ENCODE measurements at places on chromosomes 5 and 9.

DNA sequence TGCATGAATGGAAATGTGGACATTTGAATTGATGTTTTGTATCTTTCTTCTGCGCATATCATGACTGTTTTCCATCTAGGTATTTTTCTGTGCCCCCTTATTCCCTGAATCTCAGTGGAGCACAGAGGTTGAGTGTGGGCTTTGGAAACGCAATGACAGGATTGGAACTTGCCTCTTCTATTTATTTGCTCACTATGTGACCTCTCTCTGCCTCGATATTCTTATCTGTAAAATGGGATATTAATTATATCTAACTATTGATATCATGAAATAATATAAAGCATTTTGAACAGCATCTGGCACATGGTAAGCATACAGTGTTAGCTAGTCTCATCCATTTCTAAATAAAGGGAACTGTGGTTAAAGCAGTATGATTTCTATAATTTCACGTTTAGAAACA lies 26.0 kb downstream of the HABP4 start:
- no peak for DNase-seq

- DNase-seq, result no peak
Observed at GRCh38 chr9:17744786-17745185, 165.9 kb downstream of the SH3GL2 start.

DNA sequence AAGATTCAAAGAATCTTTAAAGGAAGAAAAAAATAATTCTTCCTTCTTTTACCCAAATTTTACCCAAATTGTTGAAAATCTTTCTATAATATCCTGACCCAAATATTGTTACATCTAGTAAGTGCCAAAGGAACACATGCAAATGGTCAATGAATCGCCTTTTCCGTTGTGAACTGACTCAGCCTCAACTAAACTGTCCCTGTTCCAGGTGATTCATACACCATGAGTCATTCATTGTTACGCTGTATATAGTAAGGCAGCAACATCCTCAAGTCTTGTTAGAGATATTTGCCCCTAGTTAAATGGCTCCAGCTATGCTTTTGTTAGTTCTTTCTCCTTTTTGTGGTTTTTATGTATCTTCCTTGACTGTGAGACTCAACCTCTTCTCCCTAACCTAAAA lies 9.7 kb downstream of the PTGER4 start:
- DNase-seq, result no peak

GRCh38 chr5:123156577-123157296 lies 67.7 kb downstream of the PRDM6 start:
- no peak for DNase-seq

- no peak for DNase-seq
Observed at GRCh38 chr9:114231273-114231672, 75.9 kb downstream of the COL27A1 start.

DNA sequence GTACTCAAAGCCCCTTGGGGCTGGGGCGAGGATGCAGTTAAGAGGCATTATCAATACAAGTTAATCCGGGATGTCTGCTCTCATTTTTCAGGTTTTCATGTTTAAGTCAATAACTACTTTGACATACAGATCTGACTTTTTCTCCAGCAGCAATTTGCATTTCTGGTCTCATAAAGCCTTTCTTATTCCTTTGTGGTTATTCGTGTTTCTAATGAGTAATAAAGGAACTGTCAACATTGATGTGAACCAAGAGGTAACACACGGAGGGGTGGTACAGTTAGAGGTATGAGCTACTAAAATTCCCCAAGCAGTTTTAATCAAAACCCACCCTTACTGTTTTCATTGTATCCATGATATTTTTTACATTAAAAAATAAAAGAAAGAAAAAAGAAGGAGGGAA lies 138.0 kb upstream of the NFIB start:
- no peak for DNase-seq

- DNase-seq, result no peak
Observed at GRCh38 chr9:99731950-99732349, 89.7 kb upstream of the NR4A3 start.

DNA sequence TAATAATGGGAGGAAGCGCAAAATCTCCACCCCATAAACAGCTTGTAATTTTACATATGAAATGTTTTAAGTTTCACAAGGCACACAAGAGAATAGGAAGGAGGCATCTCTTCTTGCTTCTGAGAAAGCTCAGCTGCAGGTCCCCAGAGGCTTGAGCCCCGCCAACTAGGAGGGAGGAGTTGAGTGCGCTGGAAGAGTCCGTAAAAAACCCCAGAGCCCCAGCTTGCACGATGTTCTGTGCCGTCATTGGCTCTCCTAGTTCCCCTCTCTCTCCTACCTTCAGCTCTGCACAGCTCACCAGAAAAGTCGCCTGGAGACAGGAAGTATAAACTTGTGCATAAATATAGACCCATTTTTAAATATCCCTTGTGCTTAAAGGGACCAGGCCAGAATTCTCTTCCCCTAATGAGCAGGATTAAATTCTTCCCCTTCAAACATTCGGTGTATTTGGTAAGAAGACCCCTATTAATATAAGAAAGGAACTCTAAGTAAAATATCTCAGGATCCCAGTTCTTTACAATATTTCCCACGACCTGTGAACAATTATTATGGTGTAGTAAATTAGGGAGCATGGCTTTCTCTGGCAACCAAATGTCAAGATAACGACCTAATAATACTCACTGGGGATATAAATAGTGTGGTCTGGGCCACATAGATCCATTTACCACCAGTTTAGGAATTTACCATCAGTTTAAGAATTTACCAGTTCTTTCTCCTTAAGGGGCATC lies 13.7 kb downstream of the GLRX start:
- DNase-seq, result peak; percentile 31

DNA sequence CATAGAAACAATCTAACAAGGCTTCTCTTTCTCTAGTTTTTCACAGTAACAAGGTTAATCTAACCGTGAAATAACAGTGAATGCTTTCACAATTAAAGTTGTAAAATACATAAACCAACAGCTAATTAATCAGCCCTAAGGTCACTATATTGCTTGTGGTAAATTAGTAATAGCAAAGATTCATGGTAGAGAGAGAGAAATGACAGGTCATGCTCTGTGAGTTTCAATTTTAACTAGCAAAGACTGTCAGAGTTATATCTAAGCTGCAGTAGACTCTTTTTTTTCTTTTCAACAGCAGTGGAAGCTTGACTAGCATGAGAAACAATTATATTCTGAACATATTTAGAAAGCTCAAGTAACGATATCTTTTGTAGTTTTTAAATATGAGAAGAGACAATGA lies 1068.0 kb downstream of the MAT2B start:
- DNase-seq, result no peak

- no peak for DNase-seq
Observed at GRCh38 chr5:1446602-1447343, 1.5 kb upstream of the SLC6A3 start.

- DNase-seq, result no peak
Observed at GRCh38 chr9:72977670-72978069, 24.8 kb upstream of the ALDH1A1 start.

GRCh38 chr9:132606066-132606465 lies 23.7 kb downstream of the BARHL1 start:
- no peak for DNase-seq

DNA sequence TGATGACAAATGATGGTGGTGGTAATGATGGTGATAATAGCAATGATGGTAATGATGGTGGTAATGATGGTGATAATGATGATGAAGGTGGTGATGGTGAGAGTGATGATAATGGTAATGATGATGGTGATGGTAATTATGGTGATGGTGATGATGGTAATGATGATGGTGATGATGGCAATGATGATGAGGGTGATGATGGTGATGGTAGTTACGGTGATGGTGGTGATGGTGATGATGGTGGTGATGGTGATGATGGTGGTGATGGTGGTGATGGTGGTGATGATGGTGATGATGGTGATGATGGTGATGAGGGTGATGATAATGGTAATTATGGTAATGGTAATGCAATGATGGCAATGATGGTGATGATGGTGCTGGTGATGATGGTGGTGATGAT lies 91.1 kb downstream of the DAP start:
- no peak for DNase-seq

DNA sequence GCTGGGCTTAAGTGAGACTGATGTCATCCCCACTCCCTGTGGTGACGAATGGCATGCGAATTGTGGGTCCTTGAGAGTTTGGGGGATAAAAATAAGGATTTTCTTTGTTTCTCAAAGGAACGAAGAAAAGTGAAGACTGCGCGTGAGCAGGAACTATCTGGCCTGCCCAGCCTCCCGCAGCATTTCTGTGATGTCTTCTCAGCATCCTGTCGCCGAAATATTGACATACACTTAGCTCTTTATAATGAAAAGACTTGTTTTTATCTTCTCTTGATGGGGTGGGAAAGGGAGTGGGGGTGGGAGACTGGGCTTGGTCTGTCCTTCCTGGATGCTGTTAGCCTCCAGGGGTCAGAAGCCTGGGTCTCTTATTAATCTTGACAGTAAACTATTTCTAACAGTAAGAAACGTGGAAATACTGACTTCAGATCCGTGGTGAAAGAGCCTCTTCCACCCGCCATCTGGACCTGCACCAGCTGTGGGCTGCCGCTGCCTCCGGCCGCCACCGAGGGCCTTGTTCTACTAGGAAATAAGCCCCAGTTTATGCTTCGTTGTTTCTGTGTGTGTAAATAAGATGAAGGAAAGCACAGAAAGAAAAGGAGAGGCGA lies 239.6 kb downstream of the FANCC start:
- DNase-seq, result no peak

GRCh38 chr5:91293131-91293530 lies 90.0 kb downstream of the ARRDC3 start:
- no peak for DNase-seq

GRCh38 chr9:21976334-21976875 lies 17.8 kb downstream of the CDKN2A start:
- DNase-seq, result no peak

DNA sequence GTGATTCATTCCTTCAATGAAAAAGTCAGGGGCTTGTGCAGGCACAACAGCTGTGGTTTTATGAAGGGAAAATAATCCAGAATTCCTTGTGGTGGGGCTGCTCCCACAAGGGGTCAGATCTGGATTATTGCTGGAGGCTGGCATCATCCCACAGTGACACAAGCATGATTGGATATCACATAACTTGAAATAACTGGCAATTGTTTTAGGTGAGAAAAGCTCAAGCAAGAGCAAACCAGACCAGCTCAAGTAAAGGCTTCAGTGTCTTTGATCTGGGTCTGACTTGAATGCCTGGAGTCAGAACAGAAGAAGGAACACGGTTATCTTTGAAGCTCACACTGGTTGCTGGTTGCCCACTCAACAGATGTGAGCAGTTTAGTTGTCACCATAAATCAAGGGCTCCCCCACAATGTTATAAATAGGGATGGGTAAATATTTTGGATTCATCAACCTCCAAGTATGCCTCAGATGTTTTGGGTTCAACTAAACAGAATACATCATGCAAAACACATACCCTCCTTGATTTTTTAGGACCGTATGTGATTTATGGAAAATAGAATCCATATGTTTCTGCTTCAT lies 3.1 kb upstream of the ZNF474 start:
- DNase-seq, result no peak

DNA sequence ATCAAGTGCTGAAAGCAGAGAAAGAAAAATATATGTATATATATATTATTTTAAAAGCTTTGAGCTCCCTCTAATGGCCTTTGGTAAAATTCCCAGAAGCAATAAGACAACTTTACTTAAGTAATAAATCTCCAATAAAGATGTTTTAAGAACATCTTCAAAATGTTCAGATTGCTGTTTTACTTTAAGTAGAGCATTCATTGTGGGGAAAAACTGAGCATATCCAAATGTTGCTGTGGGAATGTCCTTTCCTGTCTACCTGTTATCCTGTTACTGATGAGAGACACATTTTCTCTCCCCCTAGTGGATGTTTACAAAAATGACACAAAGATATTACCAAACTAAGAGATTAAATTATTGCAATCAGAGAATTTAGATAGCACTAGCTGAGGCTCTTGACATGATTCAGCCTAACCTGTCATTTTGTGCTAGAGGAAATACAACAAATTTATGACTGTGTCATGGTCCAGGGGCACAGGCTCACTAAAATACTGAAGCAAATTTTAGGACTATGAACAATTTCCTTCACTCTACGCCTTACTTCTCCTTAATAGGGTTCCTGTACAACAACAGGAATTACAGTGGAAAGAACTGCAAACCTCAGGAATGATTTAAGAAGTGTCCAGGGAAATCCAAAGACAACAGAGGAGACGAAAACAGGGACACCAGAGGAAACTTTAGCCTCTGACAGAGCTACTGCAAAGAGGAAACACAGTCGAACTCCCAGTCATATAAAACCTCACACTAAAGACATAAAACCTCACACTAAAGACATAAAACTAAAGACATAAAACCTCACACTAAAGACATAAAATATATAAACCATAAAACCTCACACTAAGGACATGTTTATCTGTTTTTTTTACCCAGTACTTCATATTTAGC lies 24.3 kb upstream of the PRRC1 start:
- no peak for DNase-seq

DNA sequence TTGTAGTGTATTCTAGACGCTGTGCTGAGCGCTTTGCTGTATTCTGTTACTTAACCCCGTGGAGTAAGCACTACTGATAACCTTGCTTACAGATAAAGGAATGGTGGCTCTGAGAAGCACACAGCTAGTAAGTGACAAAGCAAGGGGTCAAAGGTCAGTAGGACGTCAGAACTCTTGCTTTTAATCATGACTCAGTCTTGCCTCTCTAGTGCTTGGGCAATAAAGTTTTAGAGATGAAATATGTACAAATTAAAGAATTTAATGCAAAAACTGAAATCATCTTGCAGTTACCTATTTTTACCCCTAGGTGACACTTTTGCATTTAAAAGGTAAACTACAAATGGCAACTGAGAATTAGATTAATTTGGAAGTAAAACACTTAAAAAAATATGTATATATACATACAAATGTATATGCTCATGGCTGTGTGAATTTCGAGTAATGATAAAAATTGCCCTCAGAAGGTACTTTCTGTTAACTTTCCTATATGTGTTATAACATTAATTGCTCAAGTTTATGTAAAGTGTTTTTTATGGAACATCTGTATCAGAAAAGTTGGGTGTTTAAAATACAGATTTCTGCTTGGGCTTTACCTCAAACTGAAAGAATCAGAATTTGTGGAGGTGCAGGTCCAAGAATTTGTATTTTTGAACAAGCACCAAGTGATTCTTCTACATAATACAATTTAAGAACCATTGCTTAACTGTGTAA lies 175.1 kb upstream of the DAB2 start:
- no peak for DNase-seq

DNA sequence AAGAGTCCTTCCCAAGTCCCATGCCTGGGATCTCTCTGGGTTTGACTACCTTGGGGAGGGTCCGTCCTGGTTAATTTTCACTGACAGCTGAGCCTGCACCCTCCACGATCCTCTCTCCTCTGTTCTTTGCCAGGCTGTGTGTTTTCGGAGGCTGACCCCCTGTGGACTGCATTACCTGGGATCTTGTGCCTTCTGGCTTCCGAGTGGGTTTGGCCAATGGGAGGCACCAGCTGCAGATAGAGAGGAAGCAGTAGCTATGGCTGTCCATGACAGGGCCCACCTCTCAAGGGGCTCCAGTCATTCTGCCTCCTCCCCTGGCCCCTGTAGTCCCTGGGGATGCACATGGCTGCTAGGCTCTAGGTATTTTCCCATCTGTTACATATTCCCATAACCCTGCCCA lies 285.0 kb downstream of the DMRT2 start:
- no peak for DNase-seq

- no peak for DNase-seq
Observed at GRCh38 chr9:124779368-124780059, 2.6 kb downstream of the OLFML2A start.

Data from activated T-helper 1 cell treated with anti-CD3 and anti-CD28 coated beads, Interleukin-2, amount 50 U/mL, for 16 hours (primary cell).